Dermis microvascular lymphatic vessel endothelial cell (primary cell): ENCODE measurements at places on chromosomes 4 and X. TPM values are rescaled to one million over a fixed set of nuclear protein-coding genes. Genes with fewer than 3 reads are reported as not detected.

Gene ELOVL6
- 1.1 and 3.5 TPM in 2 replicates for total RNA-seq

Gene CENPI
- total RNA-seq = 7.1 and 18.0 TPM in 2 replicates

DNA sequence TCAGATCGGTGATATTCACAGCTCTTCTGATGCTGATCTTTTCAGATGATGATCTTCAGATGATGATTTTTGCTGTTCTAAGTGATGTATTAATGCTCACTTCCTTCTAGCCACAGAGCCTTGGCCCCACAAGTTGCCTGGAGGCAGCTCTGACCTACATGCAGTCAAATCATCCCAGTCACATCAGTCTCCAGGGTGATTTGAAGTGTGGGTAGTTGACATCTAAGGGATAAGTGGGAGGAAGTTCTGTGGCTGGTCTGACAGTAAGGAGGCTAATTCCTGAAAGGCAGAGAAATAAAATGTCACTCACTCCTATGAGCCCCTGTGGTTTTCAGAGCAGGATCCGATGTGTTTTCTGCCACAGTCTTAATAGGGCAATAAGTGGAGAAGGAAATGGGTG, 79.8 kb upstream of the RPL34 start:
- DNase-seq = no peak

DNA sequence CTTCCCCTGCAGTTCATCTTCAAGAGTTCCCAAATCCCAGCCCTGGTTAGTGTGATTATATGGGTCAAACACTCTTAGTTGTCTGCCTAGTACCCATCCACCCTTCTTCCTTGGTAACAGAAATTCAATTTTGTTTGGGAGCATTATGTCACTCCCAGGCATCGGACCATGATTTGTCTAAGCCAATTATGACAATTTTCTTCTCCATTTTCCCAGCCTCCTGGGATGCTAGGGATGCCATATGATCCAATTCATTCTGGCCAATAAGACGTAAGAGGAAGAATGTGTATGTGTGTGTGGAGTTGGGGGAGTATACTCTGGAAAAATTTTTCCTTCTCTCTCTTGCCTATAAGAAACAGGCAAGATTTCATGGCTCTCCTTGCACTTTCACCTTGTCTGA, 465.9 kb downstream of the MID1IP1 start:
- DNase-seq = no peak

DNA sequence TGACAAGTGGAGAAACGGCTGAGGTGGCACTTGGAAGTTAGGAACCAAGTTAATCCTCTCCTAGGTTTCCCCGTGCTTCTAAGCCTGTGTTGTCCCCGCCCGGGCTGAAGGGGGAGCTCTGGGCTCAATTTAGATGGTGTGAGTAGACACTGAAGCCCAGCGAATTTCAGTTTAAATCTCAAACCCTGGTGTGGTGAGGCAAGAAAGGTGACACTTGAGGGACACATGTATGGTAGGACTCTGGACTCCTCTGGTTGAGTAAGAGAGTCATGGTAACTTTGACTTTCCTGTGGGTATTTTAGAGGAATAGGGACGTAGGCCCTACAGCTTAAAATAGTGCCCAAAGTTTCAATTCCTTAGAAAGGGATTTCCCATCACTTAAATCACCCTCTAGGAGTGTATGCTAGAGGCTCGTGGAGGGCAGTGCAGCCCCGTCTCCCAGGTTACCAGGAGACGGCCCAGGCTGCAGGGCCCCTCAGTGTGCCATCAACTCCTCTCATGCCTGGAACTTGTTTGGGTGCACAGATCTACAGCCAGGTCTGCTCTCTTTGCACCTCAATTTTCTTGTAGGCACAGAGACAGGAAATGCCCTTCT, 24.0 kb downstream of the HAND2 start:
- DNase-seq = no peak

GRCh38 chrX:71082822-71083221, 12.8 kb upstream of the FOXO4 start:
- no peak for DNase-seq

- DNase-seq = no peak
Observed at GRCh38 chrX:123685232-123685631, 47.6 kb downstream of the THOC2 start.
